ENCODE measurements at places on chromosomes 2 and 18.

DNA sequence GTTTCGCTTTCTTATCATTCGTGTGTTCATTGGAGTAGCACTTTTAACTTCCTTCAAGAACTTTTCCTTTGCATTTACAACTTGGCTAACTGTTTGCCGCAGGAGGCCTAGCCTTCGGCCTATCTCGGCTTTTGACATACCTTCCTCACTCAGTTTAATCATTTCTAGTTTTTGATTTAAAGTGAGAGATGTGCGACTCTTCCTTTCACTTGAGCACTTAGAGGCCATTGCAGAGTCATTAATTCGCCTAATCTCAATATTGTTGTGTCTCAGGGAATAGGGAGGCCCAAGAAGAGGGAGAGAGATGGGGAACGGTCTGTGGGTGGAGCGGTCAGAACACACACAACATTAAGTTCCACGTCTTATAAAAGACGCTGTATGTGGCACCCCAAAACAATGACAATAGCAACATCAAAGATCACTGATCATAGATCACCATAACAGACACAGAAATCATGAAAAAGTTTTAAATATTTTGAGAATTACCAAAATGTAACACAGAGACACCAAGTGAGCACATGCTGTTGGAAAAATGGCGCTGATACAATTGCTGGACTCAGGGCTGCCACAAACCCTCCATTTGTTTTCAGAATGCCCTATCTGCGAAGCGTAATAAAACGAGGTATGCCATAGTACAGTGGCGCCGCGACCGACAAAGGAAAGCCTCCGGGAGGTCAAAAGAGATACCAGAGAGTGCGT lies 553 bp downstream of the TIGD1 start:
- no peak for DNase-seq

- no peak for DNase-seq
These were observed 71.5 kb upstream of the GPC1 start for GRCh38 chr2:240363746-240364581.

DNA sequence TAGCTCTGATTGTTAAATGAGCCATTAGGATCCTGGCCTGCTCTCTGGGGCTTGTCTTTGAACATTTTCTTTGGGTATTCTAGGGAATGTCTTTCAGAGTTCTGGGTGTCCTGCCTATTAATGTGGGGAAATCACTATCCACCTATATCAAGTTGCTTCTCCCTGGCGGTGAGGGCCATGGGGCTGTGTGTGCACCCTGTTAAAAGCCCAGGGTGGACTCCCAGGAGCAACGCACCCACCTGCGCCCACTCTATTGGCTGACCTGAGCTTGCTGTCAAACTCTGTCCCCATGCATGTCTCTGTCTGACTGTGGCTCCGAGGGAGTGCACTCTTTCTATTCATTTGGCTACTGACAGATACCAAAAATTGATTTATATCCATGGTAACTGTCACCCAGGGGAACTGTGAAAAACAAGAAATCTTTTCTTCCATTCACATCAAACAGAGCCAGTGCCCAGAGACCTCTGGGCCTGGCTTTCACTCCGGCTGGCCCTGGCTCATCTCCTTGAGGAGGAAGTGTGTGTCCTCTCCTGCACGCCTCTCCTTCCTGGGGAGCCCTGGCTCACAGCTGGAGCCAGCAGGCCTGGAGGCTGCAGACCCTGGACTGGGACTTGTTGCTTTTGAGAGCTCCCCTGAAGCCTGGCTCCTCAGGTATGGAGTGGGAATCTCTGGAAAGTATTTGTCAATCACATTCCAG lies 10.5 kb upstream of the TOGARAM2 start:
- DNase-seq = no peak

DNA sequence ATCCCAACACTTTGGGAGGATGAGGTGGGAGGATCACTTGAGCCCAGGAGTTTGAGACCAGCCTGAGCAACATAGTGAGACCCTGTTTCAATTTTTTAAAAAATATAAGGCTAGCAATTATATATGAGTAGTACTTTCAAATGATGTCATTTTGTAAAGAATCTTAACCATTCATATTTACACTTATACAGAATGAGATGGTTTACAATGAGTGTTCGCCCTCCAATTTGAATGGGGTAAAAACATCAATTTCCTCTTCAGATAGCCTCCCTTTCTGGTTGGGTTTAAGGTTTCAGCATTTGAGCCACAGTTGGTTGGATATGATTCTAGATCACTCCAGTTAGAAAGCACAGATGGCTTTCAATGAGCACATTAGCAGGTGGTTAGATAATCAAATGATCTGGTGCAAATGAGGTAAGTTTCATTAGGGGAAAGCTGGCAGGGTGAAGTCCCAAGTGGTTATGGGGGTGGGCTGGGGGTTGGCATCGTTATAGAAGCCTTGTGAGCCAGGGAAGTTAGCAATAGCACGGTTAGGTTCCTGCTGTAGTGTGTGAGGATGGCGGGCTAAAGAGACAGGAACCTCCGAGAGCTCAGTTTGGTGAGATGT lies 63.9 kb downstream of the TRPM8 start:
- DNase-seq = no peak

DNA sequence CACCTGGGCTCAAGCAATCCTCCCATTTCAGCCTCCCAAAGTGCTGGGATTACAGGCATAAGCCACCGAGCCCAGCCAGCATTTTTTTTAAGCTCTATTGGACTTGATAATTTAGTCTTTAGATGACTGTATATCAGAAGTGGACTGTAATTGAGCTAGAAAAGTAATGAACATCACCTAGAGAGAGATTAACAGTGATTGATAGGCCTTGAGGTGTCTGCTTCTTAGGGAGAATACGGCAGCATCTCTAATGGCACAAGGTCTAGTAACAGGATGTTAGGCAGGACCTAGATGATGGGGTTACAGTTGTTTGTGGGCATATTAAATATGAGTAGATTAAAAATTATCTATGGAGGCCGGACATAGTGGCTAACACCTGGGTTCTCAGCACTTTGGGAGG lies 17.7 kb upstream of the UGGT1 start:
- no peak for DNase-seq

DNA sequence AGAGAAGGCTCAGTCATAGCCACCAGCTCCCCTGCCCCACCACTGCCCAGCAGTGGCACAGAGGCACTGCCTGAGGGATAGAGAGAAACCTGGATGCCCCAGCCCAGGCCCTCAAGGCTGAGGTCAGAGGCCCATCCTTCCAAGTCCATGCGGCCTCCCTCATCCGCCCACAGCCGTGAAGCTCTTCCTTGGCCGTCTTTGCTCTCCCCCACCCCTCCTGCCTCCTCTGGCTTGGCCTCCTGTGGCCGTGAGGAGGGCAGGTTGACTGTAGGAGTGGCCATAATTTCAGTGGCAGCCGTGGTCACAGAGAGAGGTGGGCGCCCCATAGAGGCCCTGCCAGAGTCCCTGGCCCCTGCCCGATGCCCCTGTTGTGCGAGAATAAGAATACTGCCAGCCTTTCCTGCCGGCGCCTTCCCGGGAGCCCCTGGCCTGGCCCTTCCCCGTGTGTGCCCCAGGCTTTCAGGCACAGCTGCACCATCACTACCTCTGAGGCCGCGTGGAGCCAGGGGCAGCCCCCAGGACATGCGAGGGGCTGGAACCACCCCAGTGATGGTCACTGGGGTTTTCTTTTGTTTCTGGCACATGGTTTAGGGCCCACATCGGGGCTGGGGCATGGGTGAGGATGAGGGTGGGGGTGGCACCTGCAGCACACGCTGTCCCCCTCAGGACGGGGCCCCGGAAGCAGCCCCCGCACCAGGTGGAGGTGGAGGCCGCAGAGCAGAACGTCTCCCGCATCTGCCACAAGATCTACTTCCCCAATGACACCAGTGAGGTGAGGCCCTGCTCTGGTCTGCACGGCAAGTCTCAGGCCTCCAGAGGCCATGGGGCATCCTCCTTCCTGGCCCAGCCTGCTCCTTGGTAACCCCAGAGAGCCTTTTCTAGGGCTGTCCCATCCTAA lies 13.1 kb upstream of the GPR17 start:
- DNase-seq = no peak

DNA sequence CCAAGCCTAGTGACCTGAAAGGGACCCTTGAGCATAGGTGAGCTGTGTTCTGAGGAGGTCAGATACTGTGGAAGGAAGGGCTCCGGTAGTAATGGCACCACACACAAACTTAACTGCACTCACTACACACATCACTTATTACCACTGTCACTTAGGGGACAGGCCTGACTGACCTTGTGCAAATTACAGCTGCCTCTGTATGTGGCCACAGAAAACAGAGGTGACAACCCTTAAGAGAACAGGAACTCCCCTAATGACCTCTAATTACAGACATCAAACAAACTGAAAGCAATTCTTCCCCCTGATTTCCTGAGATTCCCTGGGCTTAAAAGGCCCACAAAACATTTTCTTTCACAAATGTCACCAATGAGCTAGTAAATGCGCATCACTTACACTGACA lies 360.6 kb downstream of the RND3 start:
- no peak for DNase-seq

- peak; percentile 38 for DNase-seq
These were observed 307.3 kb downstream of the NBAS start for GRCh38 chr2:15253835-15254286.

DNA sequence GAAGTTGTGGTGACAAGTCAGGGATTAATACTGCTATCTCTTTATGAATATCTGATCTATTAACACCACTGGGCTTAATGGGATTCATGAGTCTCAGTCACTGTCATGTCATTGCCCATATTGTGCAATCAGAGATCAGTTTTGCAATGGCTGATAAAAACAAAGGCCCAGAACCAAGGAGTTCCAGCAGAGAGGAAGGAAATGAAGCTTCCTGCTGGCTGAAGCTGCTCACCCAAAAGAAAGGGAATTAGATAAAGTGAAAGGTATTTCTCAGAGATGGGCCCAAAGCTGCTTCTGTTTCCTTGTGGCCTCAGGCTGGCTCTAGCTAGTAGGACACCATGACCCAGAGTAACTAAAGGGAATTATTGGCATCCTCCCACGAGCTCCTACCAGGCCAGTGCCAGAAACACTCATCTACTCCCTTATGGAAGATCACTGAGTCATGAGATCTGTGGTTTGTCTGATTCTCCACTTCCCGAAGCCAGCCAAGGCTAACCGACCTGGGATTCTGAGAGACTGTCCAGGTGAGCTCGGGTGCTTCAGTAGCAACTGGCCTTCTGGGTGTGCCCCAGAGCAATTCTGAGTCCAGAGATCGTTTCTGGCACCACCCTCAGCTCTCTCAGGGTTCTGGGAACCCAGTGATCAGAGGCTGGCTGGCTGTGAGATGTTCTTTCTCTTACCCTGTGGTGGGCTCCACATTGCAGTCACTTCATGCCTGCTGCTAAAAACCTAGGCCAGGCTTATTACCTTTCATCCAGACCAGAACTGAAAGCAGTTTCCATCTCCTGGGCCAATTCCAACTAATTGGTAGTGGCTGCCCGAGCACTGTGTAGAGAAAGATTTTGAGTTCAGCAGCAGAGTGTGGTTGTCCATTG lies 129.5 kb upstream of the PELI1 start:
- no peak for DNase-seq

DNA sequence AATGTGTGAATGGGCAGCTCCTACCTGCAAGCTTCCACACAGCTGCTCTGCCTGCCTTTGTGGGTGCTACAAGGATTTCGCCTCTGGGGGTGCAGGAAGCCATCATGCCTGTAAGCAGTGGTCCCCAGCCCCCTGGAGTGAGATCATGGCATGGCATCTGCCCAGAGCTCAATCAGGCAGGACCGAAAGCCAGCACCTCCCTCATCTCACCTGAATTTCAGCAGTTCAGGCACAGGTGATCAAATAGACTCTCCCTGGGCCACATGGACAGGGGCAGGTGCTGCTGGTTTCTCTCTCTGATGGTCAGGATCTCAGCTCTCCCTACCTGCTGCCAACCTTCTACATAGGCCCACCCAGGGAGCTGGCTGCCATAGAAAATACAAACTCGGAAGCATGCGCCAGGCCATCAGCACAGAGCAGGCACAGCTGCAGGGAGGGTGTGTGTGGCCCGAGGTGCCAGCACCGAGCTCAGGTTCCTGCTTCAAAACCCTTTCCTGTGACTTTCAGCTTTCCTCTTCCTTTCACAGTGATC lies 133.2 kb upstream of the ID2 start:
- no peak for DNase-seq

- DNase-seq = no peak
These were observed 2.0 kb downstream of the CHRND start for GRCh38 chr2:232527905-232528470.

- DNase-seq = no peak
These were observed 79.1 kb downstream of the TRABD2A start for GRCh38 chr2:84801811-84802210.

- DNase-seq = no peak
These were observed 9.4 kb downstream of the INPP4A start for GRCh38 chr2:98454073-98454472.

DNA sequence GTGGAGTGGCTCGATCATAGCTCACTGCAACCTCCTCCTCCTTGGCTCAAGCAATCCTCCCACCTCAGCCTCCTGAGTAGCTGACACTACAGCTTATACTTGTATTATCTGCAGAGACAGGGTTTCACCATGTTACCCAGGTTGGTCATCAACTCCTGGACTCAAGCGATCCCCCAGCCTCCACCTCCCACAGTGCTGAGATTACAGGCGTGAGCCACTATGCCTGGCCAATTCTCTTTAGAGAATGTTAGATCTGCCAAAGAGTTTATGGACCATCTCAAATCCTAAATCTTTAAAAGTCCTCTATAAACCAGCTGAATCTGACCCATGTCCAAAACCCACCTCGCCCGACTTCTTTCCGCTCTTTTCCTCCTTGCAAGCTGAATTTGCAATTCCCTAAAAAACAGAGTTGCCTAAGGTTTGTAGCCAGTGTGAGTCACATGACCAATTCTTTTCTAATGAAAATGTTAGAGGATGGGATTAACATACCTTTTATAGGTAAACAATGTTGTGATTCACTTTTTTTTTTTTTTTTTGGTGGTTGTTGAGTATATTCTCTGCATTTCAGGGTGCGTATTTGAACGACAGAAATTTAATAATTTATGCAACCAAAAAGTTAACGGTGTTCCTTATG lies 2.4 kb upstream of the PMAIP1 start:
- DNase-seq = no peak

GRCh38 chr2:31957354-31958139 lies 53.3 kb downstream of the MEMO1 start:
- no peak for DNase-seq

GRCh38 chr18:3209859-3210569 lies 9.8 kb downstream of the MYOM1 start:
- DNase-seq = no peak

DNA sequence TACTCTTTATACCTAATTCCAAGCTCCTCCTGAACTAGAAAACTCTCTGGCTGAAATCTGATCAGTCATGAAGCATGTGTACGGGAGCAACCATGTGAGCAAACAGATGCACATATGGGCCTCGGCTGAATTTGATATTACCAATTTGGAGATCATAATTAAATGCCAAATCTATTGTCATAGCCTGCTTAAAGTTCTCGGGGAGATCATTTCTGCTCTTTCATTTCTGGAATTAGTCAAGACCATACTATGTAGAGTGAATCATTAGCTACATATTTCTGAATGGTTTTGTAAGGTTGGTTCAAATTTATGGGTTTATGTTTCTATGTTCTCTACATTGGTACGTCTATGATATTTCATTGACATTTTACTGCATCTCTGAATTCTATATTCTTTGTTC lies 205.5 kb downstream of the UBE2E3 start:
- DNase-seq = no peak

GRCh38 chr2:50863856-50864255 lies 168.1 kb downstream of the NRXN1 start:
- DNase-seq = no peak
